Right hindlimb (tissue), 1 donor: ENCODE measurements at places on chromosomes 2 and 18.

DNA sequence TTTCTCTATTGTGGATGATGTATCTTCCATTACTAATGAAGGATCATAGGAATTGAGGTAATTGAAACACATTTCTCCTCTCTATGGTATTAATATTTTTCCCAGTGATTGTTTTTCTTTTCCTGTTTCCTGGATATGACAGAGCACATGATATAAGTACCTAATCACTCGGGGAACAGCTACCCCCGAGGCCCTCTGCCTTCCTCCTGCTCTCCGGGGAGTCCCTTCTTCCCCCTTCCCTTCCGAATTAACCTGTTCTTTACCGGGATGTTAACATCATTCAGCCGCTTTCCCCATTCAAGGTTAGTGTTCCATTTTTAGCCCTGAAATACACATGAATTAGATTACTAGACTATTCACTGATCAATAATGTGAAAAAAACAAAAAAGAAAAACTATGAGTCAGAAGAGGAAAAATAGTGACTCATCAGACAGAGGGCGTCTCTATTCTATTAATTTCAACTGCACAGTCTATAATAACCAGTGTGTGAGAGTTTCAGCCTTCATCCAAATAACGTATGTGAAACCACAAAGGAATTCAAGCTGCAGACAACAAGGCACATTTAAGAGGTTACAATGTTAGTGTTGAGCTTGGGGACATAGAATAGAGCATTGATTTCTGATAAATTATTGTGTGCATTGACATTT, 450.8 kb downstream of the DLGAP1 start:
- DNase-seq: no peak

GRCh38 chr2:205984381-205984780, 101.6 kb downstream of the INO80D start:
- no peak for DNase-seq

GRCh38 chr18:26134107-26134506, 438 bp downstream of the PSMA8 start:
- DNase-seq: no peak

DNA sequence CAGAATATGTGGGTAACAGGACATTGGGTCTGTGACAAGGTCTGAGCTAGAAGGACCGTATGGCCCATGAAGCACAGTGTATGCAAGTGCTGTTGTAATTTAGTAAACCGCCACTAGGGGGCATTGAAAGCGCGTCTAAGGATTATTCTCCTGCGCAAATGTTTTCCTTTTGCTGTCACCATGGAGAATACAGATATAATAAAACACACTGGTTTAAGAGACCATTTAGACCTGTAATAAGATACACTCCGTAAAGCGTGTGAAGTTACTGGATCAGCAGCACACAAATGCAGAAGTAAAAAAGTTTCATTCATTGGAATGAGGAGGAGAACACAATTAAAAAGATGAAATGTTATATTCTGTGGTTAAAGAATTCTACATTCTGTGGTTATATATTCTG, 272.4 kb downstream of the AGAP1 start:
- peak; percentile 84 for DNase-seq

DNA sequence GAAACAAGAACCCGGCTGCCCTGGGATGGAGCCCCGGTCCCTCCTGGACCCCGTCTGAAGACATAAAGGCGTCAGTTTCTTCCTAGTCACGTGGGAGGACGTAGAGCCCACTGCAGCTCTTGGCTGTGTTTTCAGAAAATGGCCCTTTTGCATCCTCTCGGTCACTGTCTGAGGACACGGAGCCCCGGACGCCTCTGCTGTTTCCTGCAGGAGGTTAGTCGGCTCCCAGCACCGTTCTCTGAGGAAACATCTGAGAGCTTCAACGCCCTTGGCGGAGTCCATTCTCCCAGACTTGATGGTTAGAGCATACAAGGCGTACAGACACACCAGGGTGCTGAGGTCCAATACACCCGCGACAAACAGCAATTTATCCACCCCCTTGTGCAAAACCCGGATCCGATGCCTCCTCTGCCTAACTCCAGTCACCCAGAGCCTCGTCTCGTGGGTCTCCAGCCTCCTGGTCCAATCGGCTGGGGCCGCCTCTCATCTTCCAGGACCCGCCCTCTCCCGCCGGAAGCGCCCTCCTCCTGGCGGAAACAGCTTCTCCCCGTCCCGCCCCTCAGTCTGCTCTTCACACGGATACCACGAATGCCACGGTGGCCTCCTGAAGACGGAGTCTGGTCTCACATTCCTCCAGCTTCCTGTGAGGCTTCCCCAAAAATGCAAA, 119.4 kb downstream of the TMEM18 start:
- DNase-seq: no peak

- DNase-seq: peak; percentile 70
Measured at GRCh38 chr18:13220361-13220991, 1.9 kb downstream of the LDLRAD4 start.

DNA sequence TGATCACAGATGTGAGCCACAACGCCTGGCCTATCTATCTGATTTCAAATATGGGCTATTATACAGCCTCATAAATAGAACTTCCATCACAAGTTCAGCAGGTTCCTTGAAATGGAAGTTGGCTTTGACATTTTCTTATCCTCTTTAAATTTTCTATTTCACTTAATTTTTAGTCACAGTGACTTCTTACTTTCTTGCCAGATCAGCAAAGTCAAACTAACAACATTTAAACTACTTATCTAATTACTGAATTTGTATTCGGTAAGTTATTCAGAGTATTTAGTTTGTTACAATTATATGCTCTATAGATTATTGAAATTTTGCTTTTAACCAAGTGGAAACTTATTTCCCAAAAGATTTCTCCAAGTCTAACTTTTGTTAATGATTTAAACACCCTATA, 108.2 kb downstream of the BAZ2B start:
- no peak for DNase-seq

GRCh38 chr2:239257511-239257937, 143.3 kb downstream of the HDAC4 start:
- no peak for DNase-seq

- no peak for DNase-seq
Measured at GRCh38 chr2:36449213-36449612, 93.6 kb downstream of the CRIM1 start.

DNA sequence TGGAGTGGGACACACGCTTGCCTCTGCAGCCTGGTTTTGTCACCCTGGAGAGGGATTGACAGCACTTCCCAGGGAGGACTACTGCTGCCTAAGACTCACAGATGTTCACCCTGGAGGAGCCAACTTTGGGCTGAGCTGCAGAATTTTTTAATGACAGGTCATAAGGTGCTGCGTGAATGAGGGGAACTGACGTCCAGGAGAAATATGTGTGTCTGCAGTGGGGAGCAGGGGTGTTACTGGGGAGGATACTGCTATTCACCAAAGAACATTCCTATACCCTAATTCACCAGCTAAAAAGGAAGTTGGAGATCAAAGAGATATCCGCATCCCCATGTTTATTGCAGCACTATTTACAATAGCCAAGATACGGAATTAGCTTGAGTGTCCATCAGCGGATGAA, 144.4 kb downstream of the MGAT5 start:
- DNase-seq: no peak

GRCh38 chr18:13793819-13794218, 30.1 kb upstream of the MC5R start:
- DNase-seq: no peak

DNA sequence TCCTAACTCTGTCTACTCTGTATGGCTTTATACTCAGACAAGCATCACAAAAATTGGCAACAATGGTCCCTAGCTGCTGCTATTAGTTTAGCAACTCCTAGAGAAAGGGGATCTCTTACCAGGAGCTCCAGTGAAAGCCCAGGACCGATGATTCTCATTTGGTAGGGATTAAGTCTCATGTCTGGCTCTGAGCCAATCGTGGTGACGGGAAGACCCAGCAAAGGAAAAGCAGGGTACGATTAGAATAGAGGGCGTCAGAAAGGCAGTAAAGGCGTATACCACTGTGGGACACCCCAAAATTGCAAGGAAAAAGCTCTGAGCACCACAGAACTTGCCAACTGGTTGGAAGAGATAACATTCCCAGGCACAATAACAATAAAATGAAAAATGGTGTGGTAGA, 129.5 kb downstream of the MTCL1 start:
- no peak for DNase-seq

- no peak for DNase-seq
Measured at GRCh38 chr2:145316496-145316895, 796.6 kb upstream of the ZEB2 start.

- DNase-seq: no peak
Measured at GRCh38 chr18:57523171-57523956, 63.1 kb downstream of the FECH start.

- no peak for DNase-seq
Measured at GRCh38 chr2:36562973-36563532, 34.9 kb downstream of the FEZ2 start.

DNA sequence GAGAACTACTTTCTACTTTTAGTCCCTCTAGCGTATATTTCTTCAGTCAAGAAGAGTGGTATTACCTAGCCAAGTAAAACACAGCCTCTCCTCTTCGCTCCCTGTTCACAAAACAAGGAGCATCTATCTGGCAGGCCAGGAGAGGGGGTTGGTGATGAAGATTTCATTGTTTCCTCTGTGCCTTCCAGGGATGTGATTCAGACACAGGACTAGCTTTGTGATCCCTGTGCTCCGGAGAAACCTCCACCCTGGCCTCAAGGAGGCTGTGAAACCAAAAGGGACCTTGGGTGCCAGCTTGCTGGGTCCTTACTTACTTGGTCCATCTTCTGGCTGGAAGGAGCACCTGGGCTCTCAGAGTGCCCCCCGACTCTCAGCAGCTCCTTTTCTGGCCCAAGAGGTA, 5.7 kb downstream of the RHOB start:
- peak; percentile 33 for DNase-seq

DNA sequence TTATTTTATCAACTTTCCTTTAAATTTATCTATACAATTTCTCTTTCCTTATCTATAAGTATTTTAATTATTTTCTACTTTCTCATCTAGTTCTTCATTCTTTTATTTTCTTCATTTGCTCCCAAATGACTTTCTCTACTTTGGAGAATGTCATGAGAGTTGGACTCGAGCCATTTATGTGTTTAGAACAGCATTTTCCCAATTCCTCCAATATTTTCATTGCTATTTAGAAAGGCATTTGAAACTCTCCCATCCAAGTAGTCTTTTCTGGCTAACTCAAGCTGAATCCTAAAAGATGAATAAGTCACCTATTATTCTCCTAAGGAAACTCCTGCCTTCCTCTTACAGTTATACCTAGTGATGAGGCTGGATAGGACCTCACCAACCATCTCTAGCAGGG, 15.8 kb upstream of the FEZ2 start:
- no peak for DNase-seq

GRCh38 chr2:15941871-15942710, 1.7 kb downstream of the MYCN start:
- peak; percentile 54 for DNase-seq

DNA sequence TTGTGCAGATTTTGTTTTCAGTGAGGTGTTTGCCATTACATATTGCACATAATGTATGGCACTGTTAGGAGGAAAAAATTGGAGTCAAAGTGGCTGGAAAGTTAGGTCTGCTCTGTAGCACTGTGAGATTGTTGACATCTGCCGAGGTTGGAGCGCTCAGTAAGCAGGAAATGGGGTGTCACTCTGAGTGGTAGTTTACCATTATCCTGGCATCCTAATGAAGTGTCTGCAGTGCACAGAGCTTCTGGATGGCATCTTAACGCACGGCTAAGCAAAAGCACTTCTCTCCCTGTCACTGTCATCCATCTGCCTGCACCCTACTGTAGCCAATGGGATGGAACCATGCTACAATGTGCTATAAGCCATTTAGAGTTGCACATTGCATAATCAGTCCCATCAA, 561.9 kb downstream of the ARHGAP15 start:
- DNase-seq: no peak

- DNase-seq: no peak
Measured at GRCh38 chr2:111169268-111169667, 48.6 kb downstream of the BCL2L11 start.

DNA sequence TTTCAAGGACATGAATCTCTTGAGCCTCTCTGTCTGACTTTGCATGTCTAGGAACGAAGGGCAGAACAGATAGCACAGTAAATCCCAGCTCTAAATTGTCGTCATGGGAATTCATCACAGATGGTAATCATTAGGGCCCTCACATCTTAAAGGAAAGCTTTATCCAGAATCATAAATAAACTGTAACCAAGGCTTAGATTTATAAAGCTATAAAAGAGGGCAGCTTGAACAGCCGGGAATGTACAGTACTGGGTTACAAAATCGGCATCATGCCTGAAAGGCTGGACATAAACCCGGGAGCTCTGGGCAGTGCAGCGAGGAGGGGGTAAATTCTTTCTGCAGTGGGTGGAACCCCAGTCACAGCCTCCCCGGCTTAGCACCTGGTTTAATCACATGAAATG, 144.4 kb downstream of the GFPT1 start:
- peak; percentile 80 for DNase-seq

DNA sequence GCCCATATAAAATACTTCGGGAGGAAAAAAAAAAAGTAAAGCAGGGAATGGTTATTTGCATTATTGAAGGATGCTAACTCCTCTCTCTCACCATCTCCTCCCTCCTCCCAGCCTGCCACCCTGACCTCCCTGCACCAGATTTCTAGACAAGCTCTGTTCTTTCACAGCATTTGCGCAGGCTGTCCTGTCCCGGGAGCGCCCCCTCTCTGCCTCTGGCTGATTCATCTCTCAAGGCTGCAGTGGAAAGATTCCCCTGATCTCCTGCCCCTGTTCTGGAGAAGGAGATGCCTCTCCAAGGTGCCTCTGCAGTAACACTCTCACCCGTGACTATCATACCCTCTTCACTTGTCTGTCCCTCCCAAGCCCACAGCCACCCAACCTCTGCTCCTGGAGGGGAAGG, 38.5 kb downstream of the COL4A4 start:
- DNase-seq: no peak

DNA sequence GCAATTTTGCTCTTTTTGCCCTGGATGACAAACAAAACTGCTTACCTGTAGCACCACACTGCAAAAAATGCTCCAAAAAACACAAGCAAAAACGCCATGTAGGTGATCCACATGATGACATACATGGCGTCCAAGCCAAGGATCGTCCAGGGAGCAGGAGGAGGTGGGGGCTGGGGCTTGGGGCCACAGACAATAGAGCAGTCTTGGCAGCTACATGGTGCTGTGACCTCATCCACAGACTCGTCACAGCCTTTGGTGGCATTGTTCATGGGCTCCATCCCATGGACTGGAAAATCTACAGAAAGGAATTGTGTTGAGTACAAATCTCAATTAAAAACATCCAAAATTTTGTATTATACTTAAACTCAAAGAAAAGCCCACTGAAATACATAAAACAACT, 26.1 kb downstream of the NPC1 start:
- DNase-seq: no peak

GRCh38 chr2:113167115-113167932, 6.4 kb upstream of the PSD4 start:
- no peak for DNase-seq

GRCh38 chr18:78295262-78295661, 684.4 kb upstream of the SALL3 start:
- DNase-seq: no peak

- DNase-seq: no peak
Measured at GRCh38 chr18:23512641-23513040, 9.3 kb downstream of the RMC1 start.

GRCh38 chr2:134253804-134254203, at the start of gene MGAT5:
Gene MGAT5 (plus strand): TSS chr2:134254072. CDS start chr2:134254404, 332 bp downstream.
- no peak for DNase-seq
